Hematopoietic multipotent progenitor cell (in vitro differentiated cells): ENCODE measurements at places on chromosomes 13 and 19. TPM values are rescaled to one million over a fixed set of nuclear protein-coding genes. Genes with fewer than 3 reads are reported as not detected.

ZNF8 gene
- 10.5 TPM for total RNA-seq

- DNase-seq, result no peak
Observed at GRCh38 chr13:46296921-46297320, 85.2 kb downstream of the LRRC63 start.

DNA sequence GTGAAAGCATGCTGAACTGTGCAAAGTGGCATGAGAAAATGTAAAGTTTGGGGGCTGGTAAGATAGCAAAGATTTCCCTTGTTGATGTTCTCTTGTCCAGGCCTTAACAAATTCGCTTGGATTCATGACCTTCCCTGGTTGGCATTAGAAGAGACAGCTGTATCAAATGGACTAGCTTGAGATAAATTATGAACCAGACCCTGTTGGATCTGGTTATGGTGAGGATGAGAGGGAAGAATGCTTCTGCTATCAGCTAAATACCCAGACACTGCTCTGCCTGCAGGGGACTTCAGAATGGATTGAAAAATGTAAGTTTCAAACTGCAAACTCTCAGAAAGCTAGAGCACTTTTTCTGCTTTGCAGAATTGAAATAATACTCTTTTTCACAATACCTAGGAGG is 135.2 kb downstream of the EFNB2 start:
- DNase-seq, result no peak

GRCh38 chr19:4007836-4008539 is 452 bp downstream of the PIAS4 start:
- no peak for DNase-seq

DNA sequence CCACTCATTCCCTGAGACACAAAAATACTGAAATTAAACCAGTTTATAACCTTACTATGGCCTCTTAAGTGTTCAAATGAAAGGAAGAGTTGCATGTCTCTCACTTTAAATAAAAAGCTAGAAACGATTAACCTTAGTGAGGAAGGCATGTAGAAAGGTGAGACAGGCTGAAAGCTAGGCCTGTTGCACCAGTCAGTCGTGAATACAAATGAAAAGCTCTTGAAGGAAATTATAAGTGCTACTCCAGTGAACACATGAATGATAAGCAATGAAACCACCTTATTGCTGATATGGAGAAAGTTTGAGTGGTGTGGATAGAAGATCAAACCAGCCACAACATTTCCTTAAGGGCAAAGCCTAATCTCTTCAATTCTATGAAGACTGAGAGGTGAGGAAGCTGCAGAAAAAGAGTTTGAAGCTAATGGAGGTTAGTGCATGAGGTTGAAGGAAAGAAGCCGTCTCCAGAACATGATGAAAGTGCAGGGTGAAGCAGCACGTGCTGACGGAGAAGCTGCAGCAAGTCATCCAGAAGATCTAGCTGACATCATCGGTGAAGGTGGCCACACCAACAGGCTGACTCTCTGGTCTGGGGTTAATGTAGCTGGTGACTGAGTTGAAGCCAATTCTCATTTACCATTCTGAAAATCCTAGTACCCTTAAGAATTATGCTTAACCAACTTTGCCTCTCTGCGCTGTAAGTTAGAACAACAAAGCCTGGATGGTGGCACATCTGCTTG is 94.5 kb upstream of the TEX29 start:
- DNase-seq, result no peak

DNA sequence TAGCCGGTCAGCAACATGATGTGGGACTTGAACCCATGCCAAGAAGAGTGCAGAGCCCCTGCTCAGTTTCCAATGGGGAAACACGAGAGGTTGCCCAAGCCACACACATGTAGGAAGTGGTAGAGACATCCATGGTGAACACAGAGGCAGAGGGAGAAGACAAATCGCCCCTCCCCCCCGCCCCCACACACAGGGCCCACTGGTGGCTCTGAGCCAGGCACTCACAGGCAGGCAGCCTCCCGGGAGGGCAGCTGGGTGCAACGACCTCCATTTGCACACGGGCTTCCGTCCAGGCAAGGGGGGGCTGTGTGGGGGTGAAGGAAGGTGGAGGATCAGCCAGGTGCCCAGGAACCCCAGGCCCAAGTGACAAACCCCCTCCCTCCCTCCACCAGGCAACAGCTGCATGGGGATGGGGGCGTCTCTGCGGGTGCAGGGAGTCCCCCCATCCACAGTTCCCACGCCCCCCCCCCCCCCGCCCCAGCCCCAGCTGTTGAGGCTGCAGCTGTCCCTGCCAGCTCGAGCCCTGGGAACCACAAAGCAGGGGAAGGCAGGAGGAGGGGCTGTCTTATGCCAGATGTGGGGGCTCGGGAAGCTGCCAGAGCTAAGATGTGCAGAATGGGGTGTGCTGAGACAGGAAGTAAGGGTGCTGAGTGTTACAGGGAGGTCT is 3.4 kb downstream of the NOTCH3 start:
- DNase-seq, result peak; percentile 84

ZSCAN4 gene
- total RNA-seq, result not detected

TUBB4A gene
- 7.0 TPM for total RNA-seq

GRCh38 chr13:91372911-91373310 is 25.4 kb downstream of the MIR17HG start:
- no peak for DNase-seq

ZNF227 gene
- total RNA-seq, result 11.3 TPM
